Tibial nerve (tissue), 4 donors: ENCODE measurements at places on chromosomes 1 and 21.
A peak's percentile ranks its signal among the peaks of the same experiment; 100 is the strongest.

DNA sequence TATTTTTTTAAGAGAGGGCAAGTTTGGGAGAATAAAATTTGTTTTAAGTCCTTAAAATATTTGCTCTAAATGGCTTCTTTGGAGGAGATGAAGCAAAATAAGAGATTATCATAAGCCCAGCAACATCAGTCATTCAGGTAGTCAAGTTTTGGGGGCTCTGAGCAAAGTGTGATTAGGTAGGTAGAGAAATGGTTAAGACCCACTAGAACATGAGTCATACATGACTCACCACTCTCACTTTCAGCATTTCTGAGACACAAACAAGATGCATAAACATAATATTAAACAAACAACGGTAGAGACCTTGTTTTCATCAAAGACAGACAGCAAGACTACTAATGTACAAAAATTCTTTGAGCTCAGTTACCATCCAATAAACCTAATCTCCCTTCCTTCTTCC lies 272.2 kb downstream of the LMO4 start:
- no peak for DNase-seq

DNA sequence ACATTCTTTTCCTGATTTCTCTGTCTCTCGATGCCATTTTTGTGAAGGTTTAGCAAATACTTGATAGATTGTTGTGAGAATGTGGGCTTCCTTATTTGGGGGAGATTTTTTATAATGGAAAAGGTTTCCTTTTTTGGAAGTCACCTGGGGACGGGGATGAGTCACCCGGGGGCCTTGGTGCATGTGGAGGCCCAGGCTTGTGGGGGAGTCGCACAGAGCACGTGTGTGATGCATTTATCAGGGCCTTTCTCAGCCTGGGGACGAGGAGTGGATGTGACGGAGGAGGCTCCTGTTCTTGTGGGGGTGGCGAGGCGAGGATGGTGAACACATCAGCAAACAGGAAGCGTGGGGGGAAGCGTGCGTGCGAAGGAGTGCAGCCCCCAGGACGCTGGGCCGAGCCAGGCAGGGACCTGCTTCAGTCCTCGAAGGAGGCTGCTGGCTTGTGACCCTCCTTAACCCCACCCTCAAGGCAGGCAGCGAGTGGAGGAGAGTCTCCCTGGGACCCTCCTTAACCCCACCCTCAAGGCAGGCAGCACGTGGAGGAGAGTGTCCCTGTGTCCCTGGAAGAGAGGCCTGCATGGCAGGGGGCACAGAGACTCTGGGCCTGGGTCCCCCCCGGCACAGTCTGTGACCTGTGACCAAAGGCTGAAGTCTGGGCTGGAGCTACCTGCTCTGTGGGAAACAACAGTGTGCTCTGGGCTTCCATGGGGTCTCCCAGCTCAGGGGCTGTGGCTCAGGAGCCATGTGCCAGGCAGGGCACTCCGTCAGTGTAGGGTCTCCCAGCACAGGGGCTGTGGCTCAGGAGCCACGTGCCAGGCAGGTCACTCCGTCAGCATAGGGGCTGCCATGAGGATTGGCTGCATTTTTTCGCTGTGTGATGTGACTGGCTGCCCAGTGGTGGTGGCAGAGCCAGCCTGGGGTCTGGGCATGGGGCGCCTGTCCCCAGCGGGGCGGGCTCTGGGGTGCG lies 57.2 kb downstream of the AGPAT3 start:
- DNase-seq: no peak

DNA sequence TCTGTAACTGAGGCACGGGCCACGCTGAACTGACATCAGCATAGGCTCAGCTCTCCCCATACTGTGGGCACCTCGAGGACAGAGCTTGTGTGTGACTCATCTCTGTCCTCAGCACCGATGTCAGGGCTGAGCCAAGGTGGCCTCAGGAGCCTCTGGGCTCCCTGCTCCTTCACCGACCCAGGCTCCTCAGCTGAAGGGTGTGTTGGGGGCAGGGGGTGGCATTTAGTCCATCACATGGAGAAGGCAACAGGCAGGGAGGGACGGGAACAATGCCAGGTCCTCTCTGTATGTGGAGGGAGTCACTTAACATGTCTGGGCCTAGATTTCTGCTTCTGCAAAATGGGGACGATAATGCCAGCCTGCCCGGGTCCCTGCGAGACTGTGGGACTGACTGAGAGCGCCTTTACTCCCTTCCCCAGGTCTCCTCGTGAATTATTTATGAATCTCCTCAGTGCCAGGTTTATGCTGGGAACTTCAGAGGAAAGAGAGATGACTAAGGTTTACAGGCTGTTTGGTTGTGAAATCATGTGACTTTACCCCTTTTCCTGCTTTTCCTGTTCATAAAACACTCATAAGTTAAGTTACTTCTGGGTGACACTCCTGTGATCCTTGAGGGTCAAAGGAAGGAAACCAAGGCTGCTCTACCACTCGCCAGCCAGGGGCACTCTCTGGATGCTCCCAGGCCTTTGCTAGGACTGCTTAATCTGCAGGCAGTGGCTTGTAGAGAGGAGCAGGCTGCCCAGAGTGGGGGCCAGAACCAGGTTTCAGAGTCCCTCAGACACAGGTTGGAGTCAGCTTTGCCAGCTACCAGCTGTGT lies 16.2 kb downstream of the TTC39A start:
- DNase-seq: no peak

GRCh38 chr1:110556471-110556807 lies 37.5 kb upstream of the KCNA10 start:
- DNase-seq: peak; percentile 23

DNA sequence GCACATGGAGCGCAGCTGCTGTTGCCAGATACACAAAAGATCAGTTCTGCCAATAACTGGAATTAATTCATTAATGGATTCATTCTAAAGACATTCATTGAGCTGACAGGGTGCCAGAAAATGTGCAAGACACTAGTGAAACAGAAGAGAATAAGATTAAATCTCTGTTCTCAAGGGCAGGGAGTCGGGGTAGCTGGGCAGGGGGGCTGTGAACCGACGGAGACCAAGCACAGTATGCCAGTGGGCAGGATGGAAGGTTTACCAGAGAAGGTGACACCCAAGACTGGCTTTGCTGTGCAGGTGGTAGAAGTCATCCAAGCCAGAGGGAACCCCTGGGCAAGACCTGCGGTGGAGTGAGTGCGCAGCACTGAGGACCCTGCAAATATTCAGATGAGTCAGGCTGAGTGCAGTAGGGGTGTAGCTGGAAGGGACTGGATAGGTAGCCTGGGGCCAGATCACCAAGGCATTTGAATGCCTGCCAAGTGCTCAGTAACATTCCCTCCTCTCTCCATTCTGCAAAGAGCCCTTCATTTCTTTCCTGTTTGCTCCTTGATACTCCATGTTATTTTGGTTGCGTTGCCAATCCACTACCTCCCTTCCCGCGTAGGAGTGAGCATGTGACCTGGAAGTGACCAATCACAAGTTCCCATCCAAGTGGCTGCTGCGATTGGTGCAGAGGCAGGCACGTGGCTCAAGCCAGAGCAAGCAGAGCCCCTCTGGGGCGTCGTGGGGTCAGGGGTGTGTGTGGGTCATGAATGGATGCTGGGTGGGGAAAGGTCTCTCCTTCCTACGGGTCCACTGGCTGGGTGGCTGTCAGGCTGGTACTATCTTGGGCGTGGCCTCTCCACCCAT lies 413.1 kb downstream of the PTPRU start:
- no peak for DNase-seq

- DNase-seq: no peak
These were observed 44.6 kb downstream of the COQ8A start for GRCh38 chr1:226984521-226985238.

GRCh38 chr21:31870472-31871193 lies 2.2 kb upstream of the HUNK start:
- no peak for DNase-seq

- no peak for DNase-seq
These were observed 11.6 kb downstream of the MYBPH start for GRCh38 chr1:203163891-203164635.

DNA sequence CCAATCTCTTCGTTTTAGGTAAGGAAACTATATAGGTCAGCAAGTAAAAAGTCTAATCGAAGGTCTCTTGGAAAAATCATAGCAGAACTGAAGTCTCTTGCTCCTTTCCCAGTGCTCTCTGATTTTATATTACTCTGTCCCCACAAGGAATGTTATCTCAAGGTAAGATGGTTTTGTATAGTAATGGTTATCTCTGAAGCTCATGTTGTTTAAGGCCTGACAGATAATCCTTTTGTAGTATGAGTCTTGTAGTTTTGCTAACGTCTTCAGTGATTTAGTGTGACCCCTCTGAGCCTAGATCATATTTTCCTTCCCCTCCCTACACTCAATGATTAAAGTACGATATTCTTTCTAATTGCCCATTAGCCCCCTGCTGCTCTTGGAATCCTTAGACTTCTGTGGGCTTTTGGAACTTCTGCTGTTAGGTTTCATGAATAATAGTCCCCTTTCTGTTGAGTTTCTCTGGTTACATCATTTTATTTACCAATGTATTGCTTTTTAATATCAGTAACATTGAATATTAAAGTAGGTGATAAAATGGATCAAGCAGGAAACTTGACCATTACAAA lies 52.1 kb downstream of the CNST start:
- no peak for DNase-seq

DNA sequence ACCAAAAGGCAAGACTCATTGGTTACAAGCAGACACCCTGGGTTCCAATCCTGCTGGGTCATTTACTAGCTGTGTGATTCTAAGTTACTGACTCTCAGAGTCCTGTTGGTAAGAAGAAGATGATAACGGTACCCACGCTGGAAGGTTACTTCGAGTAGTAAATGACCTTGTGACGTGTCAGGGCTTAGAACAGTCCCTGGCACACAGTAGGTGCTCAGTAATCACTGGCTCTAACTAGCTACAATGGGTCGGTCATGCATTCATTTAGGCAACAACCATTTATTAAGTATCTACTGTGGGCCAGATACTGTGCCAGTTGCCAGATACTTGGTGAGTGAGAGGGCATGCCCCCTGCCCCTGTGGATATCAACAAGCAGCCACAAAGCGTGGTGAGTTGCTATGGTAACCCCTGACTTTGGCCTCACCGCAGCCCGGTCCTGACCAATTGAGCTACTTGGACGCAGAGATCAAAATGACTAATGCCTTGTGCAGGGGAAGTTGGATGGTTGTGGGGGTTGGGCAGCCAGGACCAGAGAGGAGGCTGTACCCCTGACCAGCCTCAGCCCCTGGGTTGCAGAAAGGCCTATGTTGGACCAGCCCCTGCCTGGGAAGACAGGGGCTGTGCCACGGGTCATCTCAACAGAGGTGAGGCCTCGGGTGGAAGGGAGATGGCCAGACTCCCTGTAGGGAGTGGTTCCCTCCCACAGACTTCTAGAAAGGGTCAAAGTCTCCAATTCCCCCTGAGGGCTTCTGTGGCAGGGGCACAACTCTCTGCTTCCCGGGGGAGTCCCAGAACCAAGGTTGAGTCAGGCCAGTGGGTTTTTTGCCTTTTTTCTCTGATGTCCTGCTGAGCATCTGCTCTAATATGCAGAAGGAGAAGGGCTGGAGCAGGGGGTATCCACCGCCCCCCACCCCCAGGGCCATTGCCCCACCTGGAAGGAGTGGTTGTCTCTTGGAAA lies 16.0 kb downstream of the DHRS3 start:
- DNase-seq: no peak

DNA sequence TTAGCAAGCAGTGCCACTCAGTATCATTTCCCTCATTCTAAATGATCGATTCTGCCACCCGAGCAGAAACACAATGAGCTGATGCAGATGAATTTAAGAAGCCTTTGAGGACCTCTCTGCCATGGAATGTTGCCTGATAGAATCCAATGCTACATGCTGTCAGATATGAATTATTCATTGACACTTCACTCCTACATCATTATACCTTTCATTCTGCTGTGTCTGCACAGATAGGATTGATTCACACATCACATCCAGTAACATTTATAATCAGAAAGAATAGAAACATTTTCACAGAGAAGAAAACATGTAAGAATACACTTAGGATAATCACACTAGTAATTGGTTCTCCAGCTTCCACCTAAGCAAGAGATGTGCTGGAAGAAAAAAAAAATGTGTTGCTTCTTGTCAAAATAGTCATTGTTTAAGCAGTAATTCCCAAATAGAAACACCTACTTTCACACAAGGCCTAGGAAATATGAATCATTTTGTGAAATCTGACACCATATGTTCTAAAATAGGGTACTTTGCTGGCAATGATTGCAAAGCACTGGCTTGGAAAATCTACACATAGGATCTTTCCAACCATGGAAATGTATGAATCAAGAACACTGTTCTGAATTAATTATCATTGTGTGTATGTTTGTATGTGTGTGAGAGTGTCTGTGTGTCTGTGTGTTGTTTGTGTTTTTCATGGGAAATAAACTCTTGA lies 110.1 kb downstream of the GRIK1 start:
- DNase-seq: no peak

GRCh38 chr1:213724640-213725536 lies 262.9 kb upstream of the PROX1 start:
- DNase-seq: no peak

DNA sequence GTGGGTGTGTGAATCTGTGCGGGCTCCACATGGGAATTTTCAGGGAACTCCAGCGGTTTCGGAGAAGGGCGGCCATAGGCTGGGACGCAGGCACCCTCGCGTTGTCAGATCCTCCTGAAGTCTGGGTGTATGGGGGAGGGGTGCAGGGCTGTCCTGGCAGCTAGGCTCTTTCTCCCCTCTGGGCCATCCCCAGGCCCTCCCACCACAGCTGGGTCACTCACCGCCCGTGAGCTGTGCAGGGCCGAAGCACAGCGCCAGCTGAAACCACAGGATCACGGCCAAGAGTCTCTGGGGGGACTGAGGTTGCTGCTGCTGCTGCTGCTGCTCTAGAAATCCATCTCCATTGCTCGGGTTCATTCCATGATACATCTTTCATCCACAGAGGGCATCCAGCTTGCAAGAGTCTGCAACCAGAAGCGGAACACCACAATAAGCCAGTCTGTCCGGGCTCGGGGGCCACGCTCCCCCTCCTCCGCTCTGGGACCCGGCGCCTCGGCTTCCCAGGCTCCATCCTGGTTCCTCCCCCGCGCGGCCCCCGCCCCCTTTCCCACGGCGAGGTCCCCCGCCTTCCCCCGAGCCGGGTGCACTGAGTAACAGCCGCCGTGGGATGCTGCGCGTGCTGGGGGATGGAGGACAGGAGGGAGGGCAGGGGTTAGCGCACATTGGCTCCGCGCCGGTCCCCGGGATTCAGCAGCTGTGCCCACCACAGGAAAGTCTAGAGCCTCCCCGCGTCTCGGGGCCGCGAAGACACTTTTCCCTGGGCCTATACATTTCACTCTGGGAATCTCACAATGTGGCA lies 720 bp downstream of the SUSD4 start:
- no peak for DNase-seq

GRCh38 chr1:18883636-18884418 lies 18.5 kb downstream of the ALDH4A1 start:
- peak; percentile 85 for DNase-seq

DNA sequence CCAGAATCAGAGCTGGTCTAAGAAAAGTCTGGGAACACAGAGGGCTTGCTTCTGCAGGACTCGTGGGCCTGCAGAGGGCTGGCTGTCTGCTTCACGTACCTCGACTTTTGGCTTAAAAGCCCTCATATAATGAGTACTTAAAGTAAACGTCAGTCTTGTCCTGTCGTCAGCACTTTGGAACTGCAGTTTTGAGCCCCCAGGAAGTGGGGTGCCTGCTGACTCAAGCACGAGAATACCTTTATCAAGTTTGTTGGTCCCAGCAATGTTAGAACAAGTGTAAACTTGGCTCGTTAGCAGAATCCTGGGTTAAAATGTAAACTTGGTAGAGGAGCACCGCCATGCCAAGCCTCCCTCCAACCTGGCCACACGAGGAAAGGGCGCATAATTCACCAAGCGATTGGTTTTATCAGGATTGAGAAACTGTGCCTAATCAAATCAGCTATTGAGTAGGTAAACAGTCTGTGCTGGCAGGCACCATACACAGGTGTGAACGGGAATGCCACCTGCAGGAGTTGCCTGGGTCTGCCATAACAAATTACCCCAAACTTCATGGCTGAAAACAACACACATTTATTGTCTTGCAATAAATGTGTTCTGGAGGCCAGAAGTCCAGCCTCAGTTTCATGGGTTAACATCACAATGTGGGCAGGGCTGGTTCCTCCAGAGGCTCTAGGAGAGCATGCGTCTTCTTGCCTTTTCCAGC lies 45.0 kb upstream of the FHAD1 start:
- no peak for DNase-seq
